ENCODE measurements at places on chromosomes 16 and 17.
A peak's percentile ranks its signal among the peaks of the same experiment; 100 is the strongest.

DNA sequence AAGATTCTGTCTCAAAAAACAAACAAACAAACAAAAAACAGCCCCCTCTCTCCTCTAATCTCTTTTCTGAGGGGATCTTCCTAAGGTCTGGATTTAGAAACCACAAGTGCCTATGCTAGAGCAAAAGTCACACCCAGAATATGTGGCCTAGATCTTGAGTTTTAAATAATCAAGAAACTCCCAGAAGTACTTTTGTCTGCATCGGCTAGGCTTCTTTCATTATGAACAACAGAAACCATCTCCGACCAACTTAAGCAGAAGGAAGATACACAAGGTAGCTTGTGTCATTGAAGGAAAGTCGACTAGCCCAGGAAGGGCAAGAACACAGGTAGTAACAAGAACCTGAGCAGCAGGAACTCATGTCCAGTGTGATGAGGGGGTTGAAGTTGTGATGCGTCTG lies 73.9 kb upstream of the KIFC3 start:
- DNase-seq, result no peak

- DNase-seq, result no peak
These were observed 591.4 kb downstream of the TMEM114 start for GRCh38 chr16:7998789-7999453.

DNA sequence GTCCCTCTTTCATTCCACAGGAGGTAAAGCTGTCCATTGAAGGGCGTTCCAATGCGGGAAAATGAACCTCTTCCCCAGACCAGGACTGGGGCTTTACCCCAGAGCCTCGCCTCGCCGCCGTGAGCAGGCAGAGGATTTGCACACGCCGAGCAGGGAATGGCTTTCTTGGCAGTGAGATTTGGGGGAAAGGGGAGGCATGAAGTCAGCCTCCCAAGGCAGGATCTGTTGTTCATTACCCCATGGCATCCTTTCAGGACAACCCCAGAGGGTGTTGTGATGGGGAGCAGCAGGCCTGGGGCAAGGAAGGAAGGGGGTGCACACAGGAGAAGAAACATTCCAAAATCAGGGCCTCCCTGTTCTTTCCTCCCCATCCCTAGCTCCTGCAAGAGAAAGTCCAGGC lies 6.0 kb downstream of the ATXN1L start:
- DNase-seq, result no peak

- DNase-seq, result no peak
These were observed 126.9 kb downstream of the ZNF778 start for GRCh38 chr16:89344458-89344834.

DNA sequence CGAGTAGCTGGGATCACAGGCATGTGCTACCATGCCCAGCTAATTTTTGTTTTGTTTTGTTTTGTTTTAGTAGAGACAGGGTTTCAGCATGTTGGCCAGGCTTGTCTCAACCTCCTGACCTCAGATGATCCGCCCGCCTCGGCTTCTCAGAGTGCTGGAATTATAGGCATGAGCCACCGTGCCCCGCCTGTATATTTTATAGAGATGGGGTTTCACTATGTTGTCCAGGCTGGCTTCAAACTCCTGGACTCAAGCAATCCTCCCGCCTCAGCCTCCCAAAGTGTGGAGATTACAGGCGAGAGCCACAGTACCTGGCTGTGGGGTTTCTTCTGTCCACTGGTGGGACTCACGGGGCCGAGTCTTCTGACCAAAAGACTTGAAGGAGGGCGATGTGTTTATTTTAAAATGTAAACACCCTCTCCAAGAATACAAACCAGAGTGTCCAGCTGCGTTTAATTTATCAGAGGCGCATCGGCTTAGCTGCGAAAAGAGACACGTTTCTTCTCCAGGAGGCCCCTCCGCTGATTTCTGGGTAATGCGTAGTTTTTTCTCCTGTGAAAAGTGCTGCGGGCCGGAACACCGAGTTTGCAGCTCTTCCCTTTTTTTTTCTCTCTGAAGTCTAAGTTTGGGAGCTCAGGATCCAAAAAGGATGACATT lies 86.9 kb upstream of the CIBAR2 start:
- no peak for DNase-seq

GRCh38 chr17:28693869-28694268 lies 17.8 kb downstream of the PROCA1 start:
- no peak for DNase-seq

DNA sequence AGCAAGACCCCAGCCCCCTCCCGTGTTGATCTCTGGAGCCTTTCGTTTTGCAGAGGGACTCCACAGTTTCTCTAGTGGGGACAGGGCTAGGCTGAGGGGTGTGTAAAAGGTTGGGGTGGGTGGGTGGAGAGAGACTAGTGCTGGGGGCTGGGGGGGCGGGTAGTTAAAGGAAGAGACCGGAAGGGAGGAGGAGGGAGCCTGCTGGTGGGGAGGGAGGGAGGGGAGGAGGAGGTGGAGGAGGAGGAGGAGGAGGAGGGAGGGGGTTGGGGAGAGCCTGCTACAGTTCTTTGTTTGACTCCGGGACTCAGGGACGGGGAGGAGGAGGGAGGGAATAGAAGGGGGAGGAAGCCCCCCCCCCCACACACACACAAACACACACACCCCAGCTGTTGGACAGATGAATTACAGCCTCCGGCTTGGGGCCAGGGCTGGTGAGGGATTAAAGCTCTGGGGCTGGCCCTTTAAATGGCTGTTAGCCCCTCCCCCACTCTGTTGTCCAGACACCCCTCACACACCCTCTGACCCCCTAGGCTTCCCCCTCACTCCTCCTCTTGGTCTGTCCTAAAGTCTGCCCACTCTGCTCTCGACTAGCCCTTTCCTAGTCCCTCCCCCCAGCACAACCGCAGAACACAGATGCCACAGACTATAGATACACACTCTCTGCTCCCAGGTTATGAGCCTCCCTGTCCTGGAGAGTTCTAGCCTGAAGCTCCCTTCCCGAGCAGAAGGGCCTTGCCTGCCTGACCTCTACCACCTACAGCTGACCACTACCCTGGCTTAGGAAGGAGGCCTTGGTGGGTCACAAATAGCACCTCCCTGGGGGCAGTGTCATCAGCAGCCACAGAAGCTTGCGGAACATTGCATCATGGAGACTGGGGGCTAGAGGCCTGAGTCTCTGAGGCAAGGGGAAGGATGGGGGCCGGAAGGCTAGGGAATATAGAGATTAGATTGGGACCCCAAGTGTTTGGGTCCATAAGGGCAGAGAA lies 4.4 kb downstream of the KDM6B start:
- DNase-seq, result no peak

DNA sequence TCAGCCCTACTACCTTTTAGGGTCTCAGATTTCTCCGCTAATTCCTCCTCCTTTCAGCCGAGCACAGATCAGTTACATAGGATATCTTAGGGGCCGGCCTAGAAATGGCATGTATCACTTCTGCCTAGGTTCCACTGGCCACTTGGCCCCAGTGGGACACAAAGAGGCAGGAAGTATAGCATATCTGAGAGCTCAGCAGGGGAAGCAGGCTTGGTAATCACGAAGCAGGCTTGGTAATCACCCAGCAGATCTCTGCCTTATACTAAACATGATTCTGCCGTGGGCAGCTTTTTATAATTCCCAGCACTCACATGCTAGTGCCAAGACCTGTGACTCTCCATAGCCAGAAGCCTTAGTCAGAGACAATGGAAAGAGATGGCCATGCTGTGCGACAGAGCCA lies 59.6 kb upstream of the CACNG5 start:
- no peak for DNase-seq

GRCh38 chr17:13727441-13728171 lies 125.9 kb upstream of the HS3ST3A1 start:
- no peak for DNase-seq

- DNase-seq, result peak; percentile 3
These were observed at the start of gene HS3ST2 for GRCh38 chr16:22813948-22814710. Gene HS3ST2 (plus strand): TSS chr16:22814162. CDS start chr16:22814611, 449 bp downstream.

DNA sequence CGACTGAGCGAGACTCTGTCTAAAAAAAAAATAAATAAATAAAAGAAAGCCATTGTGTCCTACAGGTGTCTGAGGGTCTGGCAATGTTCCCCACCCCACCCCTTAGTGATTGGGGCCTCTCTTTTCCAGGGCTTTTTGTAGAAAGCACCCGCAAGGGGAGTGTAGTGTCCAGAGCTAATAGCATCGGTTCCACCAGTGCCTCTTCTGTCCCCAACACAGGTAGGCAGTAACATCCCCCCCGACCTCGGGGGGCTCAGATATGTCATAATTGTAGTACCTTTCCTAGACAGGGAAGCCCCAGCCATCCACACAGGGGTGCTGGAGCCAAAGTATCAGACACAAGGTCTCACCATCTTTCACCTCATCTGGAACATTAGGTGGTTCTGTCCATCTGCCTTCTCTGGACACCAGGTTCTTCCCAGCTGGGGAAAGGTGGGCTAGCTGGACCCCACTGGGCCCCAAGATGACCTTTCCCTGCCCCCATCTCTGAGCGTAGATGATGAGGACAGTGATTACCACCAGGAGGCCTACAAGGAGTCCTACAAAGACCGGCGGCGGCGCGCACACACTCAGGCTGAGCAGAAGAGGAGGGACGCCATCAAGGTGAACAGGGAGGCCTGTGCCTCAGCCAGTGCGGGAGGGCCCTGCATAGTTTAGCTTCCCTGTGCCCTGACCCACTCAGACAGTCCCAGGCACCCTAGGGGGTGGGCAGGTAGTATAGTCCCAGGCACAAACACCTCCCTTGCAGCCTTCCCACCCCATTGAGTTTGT lies 1.6 kb downstream of the MLX start:
- DNase-seq, result no peak

- peak; percentile 32 for DNase-seq
These were observed 97.6 kb upstream of the DNAH17 start for GRCh38 chr17:78674595-78675315.

DNA sequence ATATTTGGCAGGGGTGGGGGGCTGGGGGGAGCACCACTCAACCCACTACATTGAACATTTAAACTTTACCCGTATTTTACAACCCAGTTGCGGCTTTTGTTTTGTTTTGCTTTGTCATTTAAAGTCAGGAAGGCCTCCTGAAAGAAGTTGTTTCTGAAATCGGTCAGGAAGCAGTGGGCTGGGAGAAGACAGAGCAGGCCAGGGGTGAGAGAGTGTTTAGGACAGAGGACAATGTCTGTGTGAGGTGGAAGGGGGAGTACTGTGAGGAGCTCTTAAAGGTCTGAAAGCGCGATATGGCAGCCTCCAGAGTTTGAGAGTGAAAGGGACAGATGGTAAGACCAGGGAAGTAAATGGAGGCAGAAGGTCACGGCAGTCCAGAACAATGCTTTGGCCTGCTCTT lies 6.1 kb upstream of the WFIKKN2 start:
- no peak for DNase-seq

DNA sequence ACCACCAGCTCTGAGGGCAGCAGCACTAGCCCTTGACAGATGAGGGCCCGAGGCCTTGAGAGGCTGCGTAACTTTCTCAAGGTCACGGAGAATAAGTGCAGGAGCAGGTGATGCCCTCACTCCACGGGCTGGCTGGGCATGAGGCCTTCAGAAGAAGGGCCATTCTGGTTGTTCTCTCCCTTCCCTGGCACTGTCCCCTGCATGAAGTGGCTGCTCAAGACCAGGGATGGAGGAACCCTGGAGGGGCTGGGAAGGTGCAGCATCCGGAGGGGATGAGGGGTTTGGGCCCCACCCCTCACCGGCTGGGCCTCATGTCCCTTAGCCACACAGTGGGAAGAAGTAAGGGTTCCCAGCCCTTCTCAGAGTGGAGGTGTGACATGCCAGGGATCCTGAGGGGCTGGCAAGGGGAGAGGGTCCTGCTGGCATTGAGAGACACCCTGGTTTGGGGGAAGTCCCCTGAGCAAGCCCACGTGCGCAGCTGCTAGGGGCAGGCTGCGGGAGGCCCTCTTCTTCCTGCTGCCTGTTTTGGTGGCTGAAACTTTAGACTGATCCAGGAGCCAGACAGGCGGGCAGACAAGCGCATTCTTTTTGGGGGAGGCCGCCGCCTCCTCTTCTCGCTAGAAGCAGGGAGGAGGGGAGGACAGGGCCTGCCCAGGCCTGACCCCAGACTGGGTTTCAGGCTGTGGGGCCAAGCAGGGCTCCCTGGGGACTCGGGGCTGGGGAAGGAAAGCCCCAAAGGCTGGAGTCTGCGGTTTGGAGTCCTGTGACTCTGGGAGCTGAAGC lies 74.0 kb downstream of the N4BP1 start:
- no peak for DNase-seq

DNA sequence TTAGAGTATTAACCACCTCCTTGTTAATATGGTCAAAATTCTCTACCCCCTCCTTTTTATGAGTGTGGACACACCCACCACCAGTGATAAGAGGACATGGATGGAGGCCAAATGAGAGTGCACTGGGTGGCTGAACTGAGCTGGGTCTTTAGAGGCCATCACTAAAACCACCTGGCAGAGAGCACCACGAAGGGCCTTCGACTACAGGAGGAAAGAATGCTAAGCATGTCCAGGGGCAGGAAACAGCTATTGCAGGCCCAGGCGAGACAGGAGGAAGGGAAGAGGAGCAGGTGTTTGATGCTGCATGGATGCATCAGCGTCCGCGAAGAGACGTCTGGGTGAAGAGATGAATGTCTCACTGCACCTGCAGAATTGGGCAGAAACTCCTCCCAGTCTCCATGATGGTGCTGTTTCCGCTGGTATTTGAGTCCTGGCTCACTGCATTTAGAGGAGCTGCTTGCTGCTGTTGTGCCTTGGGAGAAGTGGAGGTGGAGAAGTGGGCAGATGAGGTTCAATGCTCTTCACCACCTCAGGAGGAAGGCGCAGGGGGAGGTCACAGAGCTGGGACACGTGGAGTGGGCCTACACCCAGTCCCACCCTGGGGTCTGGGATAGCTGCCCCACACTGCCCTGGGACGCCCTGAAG lies 33.2 kb downstream of the SPHK1 start:
- DNase-seq, result peak; percentile 38

- DNase-seq, result no peak
These were observed 38.8 kb downstream of the HEATR6 start for GRCh38 chr17:60039847-60040442.

DNA sequence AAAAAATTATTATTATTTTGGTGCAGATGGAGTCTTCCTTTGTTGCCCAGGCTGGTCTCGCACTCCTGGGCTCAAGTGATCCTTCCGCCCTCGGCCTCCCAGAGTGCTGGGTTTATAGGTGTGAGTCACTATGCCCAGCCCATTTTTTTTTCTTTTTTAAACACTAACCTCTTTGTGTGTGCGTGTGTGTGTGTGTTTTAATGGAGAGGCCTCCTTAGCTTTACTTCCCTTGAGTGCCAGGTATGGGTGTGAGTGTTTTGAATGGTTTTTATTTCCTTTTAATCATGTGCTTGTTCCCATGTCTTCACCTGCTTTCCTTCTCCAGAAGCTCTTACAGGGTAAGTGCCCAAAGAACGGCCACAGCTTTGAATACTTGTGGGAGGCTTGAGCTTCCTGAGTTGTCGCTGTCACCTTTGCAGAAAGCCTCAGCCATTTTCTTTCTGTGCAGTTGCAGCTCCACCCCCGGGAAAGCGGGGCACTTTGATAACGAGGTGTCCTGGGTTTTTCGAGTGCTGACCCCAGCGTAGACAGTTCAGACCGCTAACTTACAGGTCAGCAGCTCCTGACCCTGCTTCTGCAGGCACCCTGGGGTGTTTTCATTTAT lies 22.6 kb downstream of the AKAP1 start:
- peak; percentile 62 for DNase-seq

DNA sequence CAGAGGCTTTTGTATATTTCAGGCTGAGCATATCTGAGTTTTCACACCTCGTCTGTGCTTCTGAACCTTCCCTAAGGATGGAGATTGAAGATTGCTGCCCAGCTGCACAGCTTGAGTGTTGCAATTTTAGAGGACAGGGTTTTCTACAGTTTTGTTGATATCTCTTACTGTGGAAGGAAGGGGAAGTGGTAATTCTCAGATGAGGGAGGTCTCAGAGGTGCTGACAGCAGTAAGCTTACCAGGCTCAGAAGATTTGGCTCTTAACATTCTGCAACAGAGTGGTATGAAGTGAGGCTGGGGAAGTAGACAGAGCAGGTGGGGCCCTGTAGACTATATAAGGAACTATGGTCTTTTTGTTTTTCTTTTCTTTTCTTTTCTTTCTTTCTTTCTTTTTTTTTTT lies 45.8 kb upstream of the ARHGAP17 start:
- DNase-seq, result no peak

GRCh38 chr16:78277321-78278055 lies 178.0 kb downstream of the WWOX start:
- no peak for DNase-seq
